ENCODE measurements at places on chromosomes 3 and 15. TPM values are rescaled to one million over a fixed set of nuclear protein-coding genes. Genes with fewer than 3 reads are reported as not detected.

Gene REC114
- not detected for total RNA-seq

Gene P4HTM
- total RNA-seq, result 73.9 TPM

Gene KNL1
- 8.5 TPM for total RNA-seq

Gene WNT7A
- total RNA-seq, result not detected

DNA sequence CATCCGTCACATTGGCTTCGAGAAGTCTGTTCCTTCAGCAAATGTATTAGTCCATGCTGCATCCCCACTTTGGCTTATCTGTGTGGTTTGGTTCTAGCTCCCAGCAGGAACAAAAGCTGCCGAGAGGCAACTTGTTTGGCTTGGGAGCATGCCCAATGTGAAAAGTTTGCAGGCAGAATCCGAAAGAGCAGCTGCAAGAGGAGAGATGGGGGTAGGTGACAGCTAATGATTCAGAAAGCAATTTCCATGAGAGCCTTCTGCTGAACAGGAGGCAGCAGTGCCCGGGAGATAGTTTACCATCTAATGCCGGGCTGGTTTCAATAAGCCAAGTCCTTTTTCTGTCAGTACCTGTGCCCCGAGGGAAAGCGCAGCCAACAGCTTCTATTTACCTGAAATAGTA, 60.2 kb downstream of the GRM7 start:
- no peak overlapping the region for H3K27ac ChIP-seq
- no peaks in the 10 kb centered on the region for H3K4me1 ChIP-seq
- H3K4me3 ChIP-seq, result no peak overlapping the region
- H3K36me3 ChIP-seq, result no peaks in the 10 kb centered on the region
- H3K27me3 ChIP-seq, result no peaks in the 10 kb centered on the region
- DNase-seq, result no peak

DNA sequence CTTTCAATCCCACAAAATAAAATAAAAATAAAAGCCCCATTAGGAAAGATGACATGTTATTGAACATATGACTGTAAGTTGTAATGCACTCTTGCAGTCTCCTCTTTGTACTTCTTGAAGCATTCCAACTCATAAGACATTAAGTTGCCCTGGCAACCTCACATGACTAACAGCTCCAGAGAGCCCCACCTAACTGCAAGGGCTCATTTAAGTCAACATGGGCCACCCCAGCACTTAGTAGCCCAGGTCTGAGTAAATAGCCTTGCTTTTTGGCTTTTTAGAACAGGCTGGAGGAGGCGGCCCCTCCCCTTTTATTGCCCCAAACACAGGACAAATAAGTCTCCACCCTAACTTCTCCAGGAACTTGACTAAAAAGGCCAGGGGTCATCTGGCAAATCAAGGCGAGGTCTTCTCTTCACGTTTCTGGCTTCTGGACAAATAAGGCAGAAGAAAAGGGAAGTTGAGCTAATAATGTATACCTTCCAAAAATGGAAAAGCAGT, 135.1 kb downstream of the TMCO5A start:
- no peak overlapping the region for H3K4me3 ChIP-seq
- H3K27me3 ChIP-seq, result no peaks in the 10 kb centered on the region
- peaks cover 5% of the 10 kb centered on the region for H3K4me1 ChIP-seq
- no peaks in the 10 kb centered on the region for H3K36me3 ChIP-seq
- DNase-seq, result peak; percentile 85

- no peak for DNase-seq
- H3K27me3 ChIP-seq, result no peaks in the 10 kb centered on the region
- no peaks in the 10 kb centered on the region for H3K4me1 ChIP-seq
Measured at GRCh38 chr3:13215940-13216546, 142.8 kb upstream of the IQSEC1 start.

DNA sequence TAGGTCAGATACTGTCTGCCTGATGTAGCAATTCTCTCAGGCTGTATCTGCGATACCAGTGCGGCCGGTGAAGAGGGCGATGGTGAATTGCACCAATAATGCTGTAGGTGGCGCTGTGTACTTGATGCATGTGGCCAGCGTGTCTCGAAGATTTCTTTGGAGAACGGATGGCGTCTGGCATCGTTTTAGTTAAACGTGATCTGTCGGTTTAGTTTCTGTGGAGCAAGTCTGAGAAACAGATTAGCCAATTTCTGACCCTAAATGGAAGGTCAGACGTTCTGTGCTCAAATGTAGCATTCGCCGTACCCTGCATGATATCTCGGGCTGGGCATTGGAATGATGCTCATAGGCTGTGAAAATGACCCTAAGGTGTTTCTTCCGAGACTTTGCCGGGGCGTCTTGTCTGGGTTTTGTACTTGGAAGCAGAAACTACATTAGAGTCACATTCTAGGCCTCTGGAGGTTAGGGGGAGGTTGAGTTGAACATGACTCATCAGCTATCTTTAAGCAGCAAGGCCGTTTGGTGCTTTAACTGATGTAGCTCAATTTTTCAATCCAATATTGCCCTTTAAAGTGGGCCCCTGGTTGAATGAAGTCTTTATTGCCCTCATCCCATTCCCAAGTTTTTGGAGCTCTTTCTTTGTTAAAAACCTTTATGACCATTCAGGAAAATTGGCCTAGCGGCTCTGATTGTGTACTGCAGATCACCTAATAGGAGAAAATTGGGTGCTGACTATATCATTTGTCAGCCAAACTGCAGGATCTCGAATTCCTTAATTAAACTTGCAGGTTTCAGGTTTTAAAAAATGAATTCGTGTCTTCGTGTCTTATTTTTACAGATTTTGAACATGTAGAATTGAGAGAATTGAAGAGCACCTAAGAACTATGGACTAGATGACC, 80.0 kb downstream of the SQOR start:
- no peak overlapping the region for H3K27ac ChIP-seq
- H3K36me3 ChIP-seq, result no peaks in the 10 kb centered on the region
- DNase-seq, result peak; percentile 70
- H3K4me3 ChIP-seq, result no peak overlapping the region

GRCh38 chr3:197525706-197526105, 30.1 kb downstream of the BDH1 start:
- H3K4me3 ChIP-seq, result no peak overlapping the region
- no peaks in the 10 kb centered on the region for H3K27me3 ChIP-seq
- no peak for DNase-seq
- peaks cover 16% of the 10 kb centered on the region for H3K4me1 ChIP-seq

GRCh38 chr3:38089163-38089562, 47.8 kb downstream of the ACAA1 start:
- no peak for DNase-seq
- no peaks in the 10 kb centered on the region for H3K36me3 ChIP-seq
- H3K4me1 ChIP-seq, result no peaks in the 10 kb centered on the region
- no peaks in the 10 kb centered on the region for H3K27me3 ChIP-seq
- H3K4me3 ChIP-seq, result no peak overlapping the region
- H3K27ac ChIP-seq, result no peak overlapping the region

- H3K4me3 ChIP-seq, result peak overlapping the region; percentile 14
- no peaks in the 10 kb centered on the region for H3K27me3 ChIP-seq
- H3K27ac ChIP-seq, result peak overlapping the region; percentile 81
- peaks cover 4% of the 10 kb centered on the region for H3K4me1 ChIP-seq
- no peak for DNase-seq
- H3K36me3 ChIP-seq, result no peaks in the 10 kb centered on the region
Measured at GRCh38 chr3:13013994-13014754, 59.1 kb downstream of the IQSEC1 start.

DNA sequence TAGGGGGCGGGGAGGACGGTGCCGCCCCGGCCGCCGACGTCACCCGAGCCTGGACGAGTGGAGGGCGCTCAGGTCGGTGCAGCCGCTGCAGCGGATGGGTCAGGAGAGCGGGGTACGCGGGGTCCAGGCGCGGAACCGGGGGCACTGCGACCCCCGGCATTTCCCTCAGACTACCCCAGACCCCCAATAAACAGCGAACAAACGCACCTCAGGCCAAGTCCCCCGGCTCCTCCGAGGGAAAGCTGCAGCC, 78.9 kb downstream of the IQSEC1 start:
- H3K4me1 ChIP-seq, result no peaks in the 10 kb centered on the region
- no peaks in the 10 kb centered on the region for H3K27me3 ChIP-seq
- peak overlapping the region; percentile 59 for H3K4me3 ChIP-seq
- H3K27ac ChIP-seq, result peak overlapping the region; percentile 86
- H3K36me3 ChIP-seq, result no peaks in the 10 kb centered on the region

DNA sequence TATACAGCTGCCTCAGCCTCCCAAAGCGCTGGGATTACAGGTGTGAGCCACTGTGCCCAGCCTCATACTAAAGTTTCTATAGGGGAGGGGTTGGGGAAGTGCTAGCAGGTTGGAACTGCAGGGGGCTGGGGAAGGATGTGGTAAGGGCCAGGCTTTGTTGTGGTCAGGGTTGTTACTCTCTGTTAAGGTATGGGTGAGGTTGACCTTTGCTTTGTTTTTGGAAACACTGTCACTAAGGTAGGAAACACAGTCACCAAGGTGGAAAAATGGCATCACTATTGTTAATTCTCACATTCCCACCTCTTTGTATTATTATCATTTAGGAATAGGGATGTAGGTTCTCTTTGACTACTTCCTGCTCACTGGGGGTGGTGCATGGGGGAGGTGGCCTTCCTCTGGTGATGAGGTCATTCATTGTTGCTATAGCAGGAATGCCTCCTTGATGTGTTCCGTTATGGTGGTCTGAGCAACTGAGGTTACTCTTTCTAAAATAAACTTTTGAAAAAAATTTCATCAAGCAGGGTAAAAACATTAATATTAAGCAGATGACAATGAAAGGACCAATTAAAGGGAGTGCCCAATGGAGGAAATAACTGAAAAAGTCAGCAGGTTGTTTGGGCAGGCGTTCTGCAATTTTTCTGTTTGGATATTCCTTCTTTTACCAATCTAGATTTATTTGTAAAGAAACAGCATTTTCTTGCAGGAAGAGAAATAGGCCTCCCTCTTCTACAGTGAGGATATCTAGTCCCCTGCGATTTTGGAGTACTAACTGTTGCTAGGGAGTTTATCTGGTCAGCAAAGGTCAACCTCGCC, 150.5 kb downstream of the WDR76 start:
- no peak overlapping the region for H3K4me3 ChIP-seq
- no peaks in the 10 kb centered on the region for H3K36me3 ChIP-seq
- DNase-seq, result no peak
- H3K27ac ChIP-seq, result no peak overlapping the region
- H3K4me1 ChIP-seq, result no peaks in the 10 kb centered on the region
- no peaks in the 10 kb centered on the region for H3K27me3 ChIP-seq

- H3K4me1 ChIP-seq, result peaks cover 1% of the 10 kb centered on the region
- no peak overlapping the region for H3K27ac ChIP-seq
- no peaks in the 10 kb centered on the region for H3K27me3 ChIP-seq
Measured at GRCh38 chr3:119681279-119681678, 4.1 kb upstream of the COX17 start.

- DNase-seq, result no peak
- H3K36me3 ChIP-seq, result no peaks in the 10 kb centered on the region
- no peaks in the 10 kb centered on the region for H3K27me3 ChIP-seq
- H3K4me1 ChIP-seq, result no peaks in the 10 kb centered on the region
Measured at GRCh38 chr3:126275620-126275904, 81.6 kb downstream of the KLF15 start.

- no peak overlapping the region for H3K4me3 ChIP-seq
Measured at GRCh38 chr3:118818386-118818785, 216.3 kb downstream of the IGSF11 start.

GRCh38 chr15:74682954-74683353, 12.9 kb downstream of the EDC3 start:
- no peak overlapping the region for H3K4me3 ChIP-seq
- H3K27me3 ChIP-seq, result no peaks in the 10 kb centered on the region
- H3K36me3 ChIP-seq, result no peaks in the 10 kb centered on the region
- H3K4me1 ChIP-seq, result no peaks in the 10 kb centered on the region
- no peak for DNase-seq

DNA sequence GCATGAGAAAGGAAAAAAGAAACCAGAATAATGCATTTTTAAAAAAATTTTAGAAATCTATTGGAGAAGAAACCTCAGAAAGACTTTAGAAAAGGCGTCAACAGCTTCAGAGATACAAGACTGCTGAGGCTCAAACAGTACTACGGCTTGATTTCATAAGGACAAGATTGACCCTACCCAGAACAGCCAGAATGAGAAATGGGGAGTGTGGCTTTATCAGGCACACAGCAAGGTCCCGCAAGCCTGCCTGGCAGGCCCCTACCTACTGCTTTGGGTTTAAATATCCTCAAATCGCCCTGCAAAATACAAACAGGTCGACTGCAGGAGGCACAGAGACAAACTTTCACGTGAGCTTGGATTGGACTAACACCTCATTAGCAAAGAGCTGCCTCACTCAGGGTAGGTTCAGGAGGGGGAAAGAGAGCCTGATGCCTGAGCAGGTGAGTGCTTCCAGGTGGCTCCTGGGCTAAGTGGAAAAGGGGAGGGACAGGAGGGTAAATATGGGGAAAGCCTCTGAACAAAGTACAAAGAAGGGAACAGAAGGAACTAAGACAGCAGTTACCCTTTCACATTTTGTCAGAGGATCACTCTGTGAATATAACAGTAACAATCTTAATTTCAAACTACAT, 87.5 kb downstream of the RORA start:
- H3K36me3 ChIP-seq, result no peaks in the 10 kb centered on the region
- no peaks in the 10 kb centered on the region for H3K27me3 ChIP-seq
- no peak for DNase-seq
- H3K4me1 ChIP-seq, result no peaks in the 10 kb centered on the region

GRCh38 chr15:70672081-70672480, 91.3 kb downstream of the UACA start:
- no peaks in the 10 kb centered on the region for H3K36me3 ChIP-seq
- no peak overlapping the region for H3K4me3 ChIP-seq
- no peak for DNase-seq
- H3K27ac ChIP-seq, result no peak overlapping the region
- H3K27me3 ChIP-seq, result no peaks in the 10 kb centered on the region

DNA sequence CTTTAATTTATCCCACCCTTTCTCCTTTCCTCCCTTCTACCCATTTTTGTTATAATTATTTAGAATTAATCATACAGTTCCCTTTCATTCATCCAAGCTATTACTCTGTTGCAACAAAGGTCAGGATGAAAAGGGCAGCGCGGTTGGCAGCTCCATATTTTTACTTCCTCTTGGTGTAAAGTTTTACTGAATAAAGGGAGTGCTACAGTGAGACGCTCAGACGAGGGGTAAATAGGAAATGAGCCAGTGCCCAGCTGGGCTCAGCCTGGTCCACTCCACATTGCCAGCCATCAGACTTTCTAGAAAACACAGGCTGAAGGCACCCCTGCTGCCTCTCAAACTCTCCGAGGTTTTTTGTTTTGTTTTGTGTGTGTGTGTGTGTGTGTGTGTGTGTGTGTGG, 21.9 kb upstream of the ZBTB38 start:
- H3K4me1 ChIP-seq, result no peaks in the 10 kb centered on the region
- DNase-seq, result no peak
- no peaks in the 10 kb centered on the region for H3K27me3 ChIP-seq
- no peaks in the 10 kb centered on the region for H3K36me3 ChIP-seq

DNA sequence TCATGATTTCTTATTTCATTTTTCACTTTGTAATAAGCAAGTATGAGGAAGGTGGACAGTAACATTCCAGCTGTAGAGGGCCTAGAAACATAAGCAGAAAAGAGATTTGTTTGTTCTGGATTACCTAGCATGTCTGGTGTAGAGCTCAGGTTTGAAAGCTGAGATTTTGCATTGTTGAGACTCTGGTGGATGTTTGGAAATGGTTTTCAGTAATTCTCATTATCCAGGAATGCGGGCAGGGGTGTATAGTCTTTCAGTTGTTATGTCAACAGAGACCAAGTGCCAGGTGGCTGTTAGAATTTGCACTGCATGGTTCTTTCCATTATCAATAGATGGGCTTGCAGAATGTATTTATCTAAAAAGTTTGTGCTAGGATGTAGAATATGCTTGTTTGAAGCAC, 10.9 kb downstream of the GPD1L start:
- H3K27me3 ChIP-seq, result no peaks in the 10 kb centered on the region
- H3K4me3 ChIP-seq, result no peak overlapping the region
- H3K27ac ChIP-seq, result no peak overlapping the region
- no peaks in the 10 kb centered on the region for H3K36me3 ChIP-seq

All from colonic mucosa (tissue), 4 donors.